ENCODE measurements at places on chromosomes 4 and X.
A peak's percentile ranks its signal among the peaks of the same experiment; 100 is the strongest.

GRCh38 chr4:116180157-116180601 is 905.2 kb downstream of the TRAM1L1 start:
- peak; percentile 8 for DNase-seq

- DNase-seq: no peak
Measured at GRCh38 chr4:184255361-184255760, 37.7 kb upstream of the ENPP6 start.

DNA sequence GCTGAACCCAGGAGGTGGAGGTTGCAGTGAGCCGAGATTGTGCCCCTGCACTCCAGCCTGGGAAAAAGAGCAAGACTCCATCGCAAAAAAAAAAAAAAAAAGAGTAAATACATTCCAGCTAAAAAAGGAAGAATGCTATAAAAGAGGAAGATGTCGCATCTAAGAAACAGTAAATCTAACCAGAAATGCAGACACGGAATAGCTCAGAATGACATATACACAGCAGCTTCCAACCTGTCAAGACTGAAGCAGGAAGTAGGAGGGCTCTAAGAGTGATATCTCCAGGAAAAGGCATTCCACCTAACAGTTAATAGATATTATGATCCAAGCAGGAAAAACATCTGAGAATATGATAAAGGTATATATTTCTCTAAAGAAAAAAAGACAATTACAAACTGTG is 16.0 kb downstream of the CLOCK start:
- no peak for DNase-seq

DNA sequence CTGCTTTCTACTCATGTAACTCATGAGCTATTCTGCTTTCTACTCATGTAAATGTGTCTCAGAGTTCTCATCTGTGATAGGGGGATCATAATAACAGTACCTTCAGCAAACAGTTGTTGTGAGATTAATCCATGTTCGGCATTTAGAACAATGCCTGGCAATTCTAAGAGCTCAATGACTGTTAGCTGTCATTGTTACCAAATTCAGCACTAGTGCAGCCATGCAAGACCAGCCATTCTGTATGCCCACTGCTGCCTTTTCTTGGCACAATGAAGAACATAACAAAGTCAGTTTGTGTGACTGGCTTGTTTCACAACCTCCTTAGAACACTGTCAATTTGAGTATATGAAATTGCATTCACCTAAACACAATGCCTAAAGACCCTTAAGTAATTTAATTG is 163.2 kb downstream of the ANK2 start:
- DNase-seq: no peak

DNA sequence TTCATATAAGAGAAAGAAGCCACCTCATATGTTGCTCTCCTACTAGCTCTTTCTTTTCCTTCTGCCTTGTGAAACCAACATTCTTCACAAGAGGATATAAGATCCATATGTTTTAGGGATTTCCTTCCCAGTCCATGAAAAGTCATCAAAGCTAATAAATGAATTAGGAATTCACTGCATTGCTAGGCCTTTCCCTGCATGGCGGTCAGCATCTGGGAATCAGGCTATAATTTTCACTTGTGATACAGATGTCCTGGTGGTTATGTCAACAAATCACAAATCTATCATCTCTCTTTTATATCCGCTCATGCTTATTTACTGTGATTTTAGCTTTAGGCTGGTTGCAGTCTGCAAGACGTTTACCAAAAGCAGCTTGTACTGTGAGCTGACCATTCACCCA is 510.0 kb downstream of the NLGN4X start:
- DNase-seq: no peak

DNA sequence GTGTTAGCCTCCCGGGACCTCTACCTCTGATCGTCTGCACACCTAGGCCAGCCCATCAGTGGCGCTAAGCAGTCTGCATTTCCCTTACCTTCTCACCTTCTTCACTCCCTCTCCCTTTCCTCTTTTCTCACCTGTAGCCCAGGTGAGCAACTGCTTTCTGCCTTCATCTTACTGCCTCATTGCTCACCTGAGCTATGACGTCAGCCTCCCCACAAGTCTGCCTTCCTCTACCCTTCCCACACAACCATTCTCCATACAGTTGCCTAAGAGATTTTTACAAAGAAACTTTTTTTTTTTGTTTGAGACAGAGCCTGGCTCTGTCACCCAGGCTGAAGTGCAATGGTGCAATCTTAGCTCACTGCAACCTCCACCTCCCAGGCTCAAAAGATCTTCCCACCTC is 136.3 kb downstream of the BCOR start:
- DNase-seq: peak; percentile 53

DNA sequence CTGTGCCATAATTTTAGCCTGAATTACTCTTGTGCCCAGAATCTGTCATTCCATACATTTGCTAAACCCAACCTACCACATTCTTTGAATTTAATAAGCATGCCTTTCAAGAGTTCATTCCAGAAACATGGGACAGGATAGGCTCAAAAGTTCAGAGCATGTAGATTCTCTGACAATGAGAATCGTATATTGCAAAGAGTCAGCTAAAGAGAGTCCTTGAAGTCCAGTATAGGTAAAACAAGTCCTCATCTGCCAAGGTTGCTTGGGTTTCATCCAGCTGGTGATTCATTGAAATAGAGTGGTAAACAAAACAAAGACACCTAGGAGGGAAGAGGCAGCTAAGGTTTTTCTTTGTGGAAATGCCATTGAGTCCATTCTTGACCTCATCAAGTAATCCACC is 249.3 kb upstream of the DIPK2B start:
- DNase-seq: peak; percentile 85

- no peak for DNase-seq
Measured at GRCh38 chr4:22191565-22191964, 243.0 kb upstream of the KCNIP4 start.

DNA sequence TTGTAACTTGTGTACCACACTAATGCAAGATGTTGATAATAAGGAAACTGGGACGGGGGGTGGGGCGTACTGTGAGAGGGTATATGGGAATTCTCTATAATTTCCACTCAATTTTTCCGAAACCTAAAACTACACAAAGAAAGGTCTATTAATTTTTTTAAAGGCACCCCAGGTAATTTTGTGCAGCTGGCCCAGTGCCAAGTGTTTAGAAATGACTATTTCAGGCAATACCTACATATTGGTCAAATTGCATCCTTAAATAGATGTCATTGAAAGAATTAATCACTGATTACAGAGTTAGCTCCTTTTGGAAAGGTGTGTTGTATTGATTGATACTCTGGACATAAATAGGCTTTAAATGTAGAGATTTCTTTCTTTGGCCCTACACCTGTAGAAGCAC is 10.1 kb upstream of the MTMR1 start:
- DNase-seq: no peak

- no peak for DNase-seq
Measured at GRCh38 chr4:71473541-71474240, 134.9 kb downstream of the SLC4A4 start.

- no peak for DNase-seq
Measured at GRCh38 chr4:15198070-15198727, 195.9 kb downstream of the CPEB2 start.

DNA sequence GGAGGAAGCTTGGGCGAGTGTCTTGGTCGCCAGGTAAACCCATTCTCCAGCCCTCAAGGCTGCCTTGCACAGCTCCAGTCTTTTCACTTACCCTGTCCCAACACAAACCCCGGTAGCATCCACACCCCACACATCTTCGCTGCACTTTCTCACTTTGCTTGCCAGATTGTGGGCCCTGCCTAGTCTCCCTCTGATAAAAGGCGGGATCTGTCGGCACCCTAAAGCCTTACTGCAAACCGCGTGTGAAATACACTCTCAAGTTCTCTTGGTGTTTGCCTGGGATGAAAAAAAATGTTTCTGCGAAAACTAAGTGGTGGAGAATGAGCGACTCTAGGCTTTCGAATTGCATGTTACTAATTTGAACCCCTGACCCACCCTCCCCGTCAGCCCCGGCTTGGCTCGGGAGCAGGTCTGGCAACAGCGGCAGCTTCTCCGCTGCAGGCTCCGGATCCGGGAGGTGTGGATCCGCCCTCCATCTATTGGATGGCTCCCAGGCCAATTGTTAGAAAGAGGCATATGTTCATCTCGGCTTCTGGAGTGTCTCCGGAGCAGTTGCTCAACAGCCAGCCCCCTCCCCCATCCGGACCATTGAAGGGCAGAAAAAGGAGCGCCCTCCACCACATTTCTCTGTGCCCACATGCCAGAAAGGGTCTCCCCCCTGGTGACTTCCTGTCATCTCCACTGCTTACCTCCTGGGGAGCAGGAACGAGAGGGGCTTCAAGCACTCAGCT is 3.0 kb upstream of the CITED1 start:
- peak; percentile 40 for DNase-seq

DNA sequence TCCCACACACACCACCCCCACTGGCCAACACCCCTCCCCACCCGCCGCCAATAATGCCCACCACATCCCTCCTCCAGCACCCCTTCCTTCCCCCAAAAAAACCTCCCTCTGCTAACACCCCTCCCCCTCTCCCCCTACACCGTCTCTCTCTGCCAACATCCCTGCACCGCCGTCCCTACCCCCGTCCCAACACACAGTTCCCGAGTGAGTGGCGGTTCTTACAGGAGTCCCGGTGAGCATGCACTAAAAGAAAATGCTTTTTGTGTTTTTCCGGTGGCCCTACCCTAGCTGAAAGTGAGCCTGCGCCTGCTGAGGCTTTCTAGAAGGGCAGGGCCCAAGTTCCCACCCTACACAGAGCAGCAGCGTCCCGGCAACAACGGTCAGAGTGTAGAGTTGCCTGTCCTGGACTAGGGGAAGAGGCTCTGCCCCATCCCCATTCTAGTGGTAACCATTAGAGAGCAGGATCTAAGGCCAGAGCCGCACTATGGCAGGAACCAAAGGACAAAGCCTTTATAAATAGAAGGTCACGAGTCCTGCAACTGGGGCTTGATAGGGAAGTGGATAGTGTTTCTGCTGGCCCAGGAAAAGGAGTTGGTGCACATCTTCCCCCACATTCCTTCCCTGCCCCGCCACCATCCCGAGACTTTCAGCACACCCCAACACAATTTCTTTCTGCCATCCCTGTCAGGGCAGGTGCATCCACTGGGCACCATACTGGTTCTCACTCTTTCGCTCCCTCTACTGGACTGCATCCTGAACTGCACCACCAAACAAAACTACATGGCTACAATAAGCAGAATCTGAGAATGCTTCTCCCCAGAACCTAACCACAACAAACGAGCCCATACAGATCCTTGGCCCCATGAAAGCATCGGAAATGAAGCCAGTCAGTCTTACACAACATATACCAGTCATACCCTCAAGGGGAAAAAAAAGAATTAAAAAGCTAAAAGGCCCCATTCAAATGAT is 78.1 kb upstream of the PAGE3 start:
- DNase-seq: peak; percentile 82

DNA sequence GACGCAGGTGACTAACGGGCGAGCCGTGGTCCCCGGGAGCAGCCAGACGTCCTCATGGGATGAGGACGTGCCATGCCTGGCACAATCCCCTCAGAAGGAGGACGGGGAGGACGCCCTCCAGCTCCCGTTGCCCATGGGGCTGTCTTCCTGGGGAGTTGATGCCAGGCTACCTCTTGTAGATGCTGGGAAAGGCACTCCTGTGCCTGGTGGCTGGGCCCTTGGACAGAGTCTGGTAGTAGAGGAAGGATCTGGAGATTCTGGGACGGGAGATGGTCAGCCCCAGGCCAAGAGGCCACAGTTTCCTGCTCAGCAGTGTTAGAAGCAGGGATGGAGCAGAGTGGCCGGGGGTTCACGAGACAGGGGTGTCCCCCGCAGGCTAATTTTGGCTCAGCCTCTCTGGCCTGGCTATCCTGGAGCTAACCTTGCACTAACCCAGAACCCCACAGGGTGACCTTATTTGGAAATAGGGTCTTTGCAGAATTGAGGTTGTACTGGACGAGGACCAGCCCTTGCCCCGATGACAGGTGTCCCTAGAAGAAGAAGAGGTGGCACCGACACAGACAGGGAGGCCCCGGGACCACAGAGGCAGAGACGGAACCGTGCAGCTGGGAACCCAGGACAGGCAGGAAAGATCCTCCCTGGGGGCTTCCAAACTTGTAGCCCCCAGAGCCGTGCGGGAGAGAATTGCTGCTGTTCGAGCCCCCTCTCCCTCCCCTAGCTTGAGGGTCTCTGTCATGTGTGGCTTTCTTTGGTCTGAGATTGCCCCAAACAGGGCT is 50.1 kb upstream of the ADRA2C start:
- DNase-seq: no peak

- peak; percentile 92 for DNase-seq
Measured at GRCh38 chrX:65932173-65933084, 107.5 kb downstream of the VSIG4 start.

GRCh38 chrX:46712764-46713163 is 46.2 kb downstream of the SLC9A7 start:
- DNase-seq: no peak

GRCh38 chrX:101658661-101659491 is 774 bp downstream of the ARMCX2 start:
- DNase-seq: peak; percentile 30

- DNase-seq: peak; percentile 44
Measured at GRCh38 chrX:133559909-133560308, 144.6 kb upstream of the GPC4 start.

GRCh38 chr4:184356366-184356765 is 118.0 kb downstream of the IRF2 start:
- DNase-seq: peak; percentile 42

- DNase-seq: peak; percentile 47
Measured at GRCh38 chrX:136220540-136220939, 30.7 kb downstream of the MAP7D3 start.

DNA sequence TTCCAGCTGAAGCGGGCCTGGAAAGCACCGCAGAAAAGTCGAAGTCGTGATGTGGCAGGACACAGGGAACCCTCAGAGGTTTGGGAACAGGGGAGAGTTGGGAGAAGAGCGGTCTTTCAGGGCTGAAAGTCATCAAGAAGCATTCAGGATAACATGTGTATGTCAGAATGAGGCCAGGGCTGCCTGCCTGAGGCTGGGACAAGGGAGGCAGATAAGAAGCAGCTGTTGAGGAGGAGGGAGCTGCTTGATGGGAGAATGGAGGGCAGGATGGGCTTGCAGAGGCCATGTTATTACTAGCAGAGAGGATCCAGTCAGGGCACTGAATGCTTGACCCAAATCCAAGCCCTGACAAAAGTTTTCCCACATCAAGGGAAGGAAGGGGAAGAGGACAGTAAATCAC is 132.0 kb downstream of the ATG4A start:
- DNase-seq: no peak

- peak; percentile 38 for DNase-seq
Measured at GRCh38 chr4:126172126-126172525, 857.4 kb downstream of the FAT4 start.

DNA sequence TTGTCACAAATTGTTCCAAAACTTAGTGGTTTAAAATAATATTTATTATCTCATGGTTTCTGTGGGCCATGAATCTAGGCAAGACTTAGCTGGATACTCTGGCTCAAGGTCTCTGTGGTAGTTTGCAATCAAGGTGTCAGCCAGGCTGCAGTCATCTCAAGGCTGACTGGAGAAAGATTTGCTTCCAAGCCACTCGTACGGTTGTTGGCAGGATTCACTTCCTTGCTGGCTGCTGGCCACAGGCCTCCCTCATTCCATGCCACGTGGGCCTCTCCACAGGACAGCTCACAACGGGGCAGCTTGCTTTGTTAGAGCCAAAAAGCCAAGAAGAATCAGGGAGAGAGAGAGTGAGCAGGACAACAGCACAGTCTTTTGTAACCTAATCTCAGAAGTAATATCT is 101.4 kb downstream of the WWC2 start:
- peak; percentile 90 for DNase-seq

Measured in bronchial epithelial cell (primary cell).